ENCODE measurements at places on chromosomes 7 and 10.

- DNase-seq: no peak
Measured at GRCh38 chr10:86024281-86025041, 342.1 kb downstream of the GRID1 start.

- no peak for DNase-seq
Measured at GRCh38 chr10:110057456-110057855, 49.7 kb downstream of the ADD3 start.

- DNase-seq: no peak
Measured at GRCh38 chr10:6473901-6474370, 106.1 kb downstream of the PRKCQ start.

DNA sequence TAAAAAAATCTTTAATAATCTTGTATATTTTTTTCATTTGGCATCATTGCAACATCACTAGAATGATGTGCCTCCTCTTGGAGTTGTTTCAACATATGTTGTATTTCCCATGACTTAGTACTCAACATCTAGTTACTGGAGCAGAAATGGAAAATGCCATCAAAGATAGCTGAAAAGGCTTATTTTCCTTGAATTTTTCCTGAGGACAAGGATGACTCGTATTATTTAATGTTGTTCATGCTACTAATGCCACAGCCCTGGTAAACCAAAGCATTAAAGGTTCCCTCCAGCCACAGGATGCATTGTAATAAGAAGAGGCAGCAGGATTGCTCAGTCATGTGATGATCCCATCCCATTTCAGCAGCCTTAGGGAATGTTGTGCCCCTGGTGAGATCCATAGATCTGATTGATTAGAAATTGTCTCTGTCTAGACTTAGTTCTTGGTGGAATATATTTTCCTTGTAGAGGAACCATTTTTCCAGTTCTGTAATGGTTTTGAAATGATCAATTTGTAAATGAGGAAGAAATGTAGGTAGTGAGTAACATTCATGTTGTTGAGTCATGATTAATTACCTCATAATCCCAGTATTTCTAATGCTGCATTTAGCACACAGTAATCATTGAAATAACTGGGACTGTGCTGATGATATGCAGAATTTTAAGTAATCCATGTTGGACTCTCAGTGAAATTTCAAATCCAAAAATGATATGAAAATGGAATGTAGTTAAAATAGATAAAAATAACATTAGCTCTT, 91.3 kb upstream of the SMIM30 start:
- no peak for DNase-seq

GRCh38 chr10:95480102-95480900, 80.9 kb downstream of the SORBS1 start:
- no peak for DNase-seq

GRCh38 chr10:128440513-128441160, 314.4 kb upstream of the MKI67 start:
- DNase-seq: no peak

GRCh38 chr7:111346219-111346618, 216.1 kb downstream of the IMMP2L start:
- DNase-seq: no peak

GRCh38 chr10:129888784-129889616, 75.1 kb downstream of the EBF3 start:
- no peak for DNase-seq

- no peak for DNase-seq
Measured at GRCh38 chr7:154919344-154920225, 83.3 kb downstream of the PAXIP1 start.

DNA sequence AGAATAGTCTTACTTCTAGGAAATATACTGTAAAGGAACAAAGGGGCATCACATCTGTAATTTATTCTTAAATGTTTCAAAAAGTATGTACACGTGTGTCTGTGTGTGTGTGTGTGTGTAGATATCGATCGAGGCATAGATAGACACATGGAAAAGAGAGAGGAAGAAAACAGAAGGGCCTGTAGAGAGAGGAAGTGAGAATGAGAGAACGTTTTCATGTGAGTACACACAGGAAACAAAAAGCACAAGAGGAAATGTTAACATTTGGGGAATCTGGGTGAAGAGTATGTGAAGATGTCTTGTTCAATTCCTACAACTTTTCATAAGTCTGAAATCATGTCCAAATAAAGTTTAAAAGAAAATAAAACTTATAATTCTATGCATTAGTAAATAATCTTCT, 286.5 kb upstream of the SORCS1 start:
- no peak for DNase-seq

DNA sequence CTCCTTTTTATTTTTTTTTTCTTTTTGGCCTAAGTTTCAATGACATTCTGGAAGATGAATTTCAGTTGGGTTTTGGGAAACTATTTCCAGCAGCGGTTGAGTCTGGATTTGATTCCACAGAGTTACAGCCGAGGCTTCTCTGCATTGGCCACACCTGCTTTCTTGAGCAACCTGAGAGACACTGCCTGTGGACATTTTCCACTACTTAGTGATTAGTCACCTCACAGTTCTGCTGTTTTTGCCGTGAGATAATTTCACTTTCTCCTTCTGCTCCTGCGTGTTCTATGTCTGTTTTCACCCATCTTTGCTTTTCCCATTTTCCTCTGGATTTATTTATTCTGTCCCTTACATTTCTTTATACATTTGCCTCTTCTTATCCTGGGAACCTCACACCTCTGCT, 243.0 kb downstream of the BICC1 start:
- no peak for DNase-seq

DNA sequence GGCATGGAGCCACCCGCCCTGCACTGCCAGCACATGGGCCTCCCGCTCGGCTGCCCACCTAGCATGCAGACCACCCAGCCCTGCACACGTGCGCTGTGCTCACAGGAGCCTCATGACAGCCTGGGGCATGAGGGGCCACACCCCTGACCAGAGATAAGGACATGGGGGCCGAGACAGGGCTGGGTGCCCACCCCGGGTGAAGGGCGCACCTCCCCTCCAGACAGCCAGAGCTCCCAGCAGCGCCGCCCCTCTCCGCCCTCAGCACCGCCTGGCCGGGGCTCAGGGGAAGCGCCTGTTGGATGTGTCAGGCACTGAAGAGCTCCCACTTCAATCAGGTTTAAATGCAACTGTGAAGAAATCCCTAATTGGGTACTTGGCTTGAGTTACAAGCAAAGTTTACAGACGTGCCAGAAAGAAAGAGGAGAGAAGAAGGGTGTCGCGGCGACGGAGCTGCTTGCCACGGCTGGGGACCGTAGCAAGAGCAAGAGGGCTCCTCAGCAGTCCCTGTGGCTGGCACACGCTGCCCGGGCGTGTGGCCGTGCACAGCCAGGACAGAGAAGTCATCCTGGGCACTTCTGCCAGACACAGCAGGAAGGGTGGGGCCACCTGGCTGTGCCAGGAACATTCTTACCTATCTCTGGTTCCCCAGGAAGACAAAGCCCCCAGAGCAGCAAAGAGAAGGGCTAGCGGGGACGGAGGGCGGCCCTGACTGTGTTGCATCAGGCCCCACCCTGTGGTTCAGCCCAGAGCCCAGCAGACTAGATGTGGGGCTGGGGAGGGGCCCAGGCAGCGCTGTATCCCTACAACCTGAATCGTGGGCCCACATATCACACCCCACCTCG, 247.4 kb downstream of the ELFN1 start:
- DNase-seq: no peak

GRCh38 chr10:1638889-1639419, 98.4 kb downstream of the ADARB2 start:
- no peak for DNase-seq

DNA sequence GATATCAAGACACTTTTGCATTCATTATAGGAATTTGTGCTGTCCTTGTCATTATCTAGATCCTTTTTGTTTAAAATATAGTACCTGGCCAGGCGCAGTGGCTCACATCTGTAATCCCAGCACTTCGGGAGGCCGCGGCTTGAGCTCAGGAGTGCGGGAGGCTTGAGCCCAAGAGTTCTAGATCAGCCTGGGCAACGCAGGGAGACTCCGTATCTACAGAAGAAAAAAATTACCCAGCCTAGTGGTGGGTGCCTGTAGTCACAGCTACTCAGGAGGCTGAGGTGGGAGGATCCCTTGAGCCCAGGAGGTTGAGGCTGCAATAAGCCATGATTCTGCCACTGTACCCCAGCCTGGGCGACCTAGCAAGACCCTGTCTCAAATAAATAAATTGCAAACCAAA, 621 bp upstream of the MORN4 start:
- DNase-seq: no peak

DNA sequence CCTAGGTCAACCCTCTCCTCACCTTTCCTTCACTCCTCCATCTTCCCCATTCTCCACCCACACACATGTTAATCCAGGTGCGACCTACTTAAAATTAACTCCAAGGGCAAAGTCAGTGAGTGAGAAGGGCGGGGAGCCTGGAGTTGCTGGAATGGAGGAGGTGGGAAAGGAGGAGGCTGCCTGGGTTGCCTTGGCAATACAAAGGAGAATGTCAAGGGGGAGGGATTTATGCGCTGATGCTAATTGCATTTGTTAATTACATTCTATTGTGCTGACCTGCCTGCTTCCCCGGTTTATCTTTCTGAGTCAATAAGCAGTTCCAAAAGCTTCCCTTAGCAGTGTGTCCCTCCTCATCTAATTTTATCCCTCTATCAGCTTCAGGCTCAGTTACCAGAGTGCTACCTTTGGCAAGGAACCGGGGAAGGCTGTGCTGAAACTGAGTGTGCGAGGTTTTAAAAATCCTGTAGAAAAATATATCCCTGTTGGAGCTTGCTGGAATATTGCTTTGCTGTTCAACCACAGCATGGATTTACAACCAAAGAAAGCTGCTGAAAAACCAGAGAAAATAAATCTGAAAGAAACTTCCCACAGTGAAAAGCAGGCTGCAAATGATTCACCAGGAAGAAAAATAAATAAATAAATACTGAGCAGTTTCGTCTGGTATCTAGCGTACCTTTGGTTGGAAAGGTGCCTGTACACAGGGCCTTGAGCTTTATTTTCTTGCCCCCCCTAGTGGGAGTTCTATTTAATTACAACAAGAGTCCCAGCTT, 113.2 kb upstream of the DGKB start:
- no peak for DNase-seq

DNA sequence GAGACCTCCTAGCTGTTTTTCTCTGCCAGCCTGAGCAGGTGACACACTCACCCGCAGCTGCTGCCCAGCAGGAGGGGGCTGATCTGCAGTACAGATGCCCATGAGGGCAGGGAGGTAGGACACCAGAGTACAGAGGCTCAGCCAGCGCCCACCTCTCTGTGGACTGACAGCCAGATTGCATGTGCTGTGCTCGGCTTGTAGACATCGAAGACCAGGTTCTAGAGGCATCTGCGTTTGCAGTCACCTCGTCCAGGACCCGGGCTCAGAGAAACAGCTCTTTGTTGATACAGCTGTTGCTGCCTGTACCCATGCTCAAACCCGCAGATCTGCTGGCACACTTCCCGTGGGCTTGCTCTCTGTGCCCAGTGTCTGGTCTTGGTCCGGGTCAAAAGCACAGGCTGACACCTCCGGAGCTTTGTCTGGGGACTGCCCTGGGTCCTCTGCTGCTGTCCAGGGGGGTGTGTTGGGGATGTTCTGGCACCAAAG, 224.7 kb downstream of the GLRX3 start:
- DNase-seq: no peak

DNA sequence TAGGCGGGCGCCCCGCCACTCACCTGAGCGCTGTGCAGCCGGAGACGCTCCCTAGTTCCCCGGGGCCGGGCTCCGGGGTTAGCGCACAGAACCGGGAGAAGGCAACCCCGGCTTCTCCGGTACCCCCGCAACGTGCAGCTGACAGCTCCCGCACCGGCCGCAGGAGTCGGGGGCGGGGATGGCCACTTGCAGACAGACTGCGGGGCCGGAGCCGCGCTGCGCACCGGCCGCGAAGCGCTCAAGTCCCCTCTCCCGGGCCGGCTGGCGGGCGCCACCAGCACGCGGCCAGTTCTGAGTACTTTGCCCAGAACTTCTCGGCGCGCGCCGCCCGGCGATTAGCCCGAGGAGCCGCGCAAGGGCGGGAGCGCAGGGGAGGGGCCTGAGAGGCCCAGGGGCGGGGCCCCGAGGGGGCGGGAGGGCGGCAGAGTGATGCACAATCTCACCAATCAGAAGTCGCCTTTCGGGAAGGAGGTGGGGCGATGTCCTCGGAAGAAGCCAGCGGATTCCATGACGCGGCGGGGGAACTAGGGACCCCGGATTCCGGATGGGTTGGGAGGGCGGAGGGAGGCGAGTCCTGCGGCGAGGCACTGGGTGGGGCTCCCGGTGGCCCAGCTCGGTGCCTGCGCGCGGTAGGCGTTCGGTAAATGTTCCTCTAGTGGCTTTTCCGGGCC, at the start of gene OSBPL3:
Gene OSBPL3, minus strand, starts transcription at position 316 of the 671 bp plus-strand sequence. CDS start 87,706 bp downstream, outside the sequence.
- peak; percentile 78 for DNase-seq

GRCh38 chr7:82317760-82318159, 125.8 kb downstream of the CACNA2D1 start:
- no peak for DNase-seq

- no peak for DNase-seq
Measured at GRCh38 chr7:49564379-49564714, 209.1 kb upstream of the VWC2 start.

GRCh38 chr10:102608487-102608886, 35.8 kb upstream of the TRIM8 start:
- no peak for DNase-seq

DNA sequence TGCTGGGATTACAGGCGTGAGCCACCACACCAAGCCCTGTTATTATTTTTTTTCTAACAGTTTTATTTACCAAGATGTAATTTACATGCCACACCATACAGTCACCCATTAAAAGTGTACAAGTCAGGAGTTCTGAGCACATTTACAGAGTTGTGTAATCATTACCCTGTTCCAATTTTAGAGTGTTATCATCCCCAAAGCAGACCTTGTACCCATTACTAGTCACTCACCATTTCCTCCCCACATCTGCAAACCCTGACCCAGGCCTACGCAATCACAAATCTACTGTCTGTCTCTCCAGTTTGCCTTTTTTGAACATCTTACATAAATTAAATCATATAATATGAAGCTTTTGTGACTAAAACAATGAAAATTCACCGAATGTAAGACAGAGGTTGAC, 402.9 kb upstream of the FOXK1 start:
- no peak for DNase-seq

- DNase-seq: no peak
Measured at GRCh38 chr7:3795141-3795540, 494.1 kb downstream of the SDK1 start.

DNA sequence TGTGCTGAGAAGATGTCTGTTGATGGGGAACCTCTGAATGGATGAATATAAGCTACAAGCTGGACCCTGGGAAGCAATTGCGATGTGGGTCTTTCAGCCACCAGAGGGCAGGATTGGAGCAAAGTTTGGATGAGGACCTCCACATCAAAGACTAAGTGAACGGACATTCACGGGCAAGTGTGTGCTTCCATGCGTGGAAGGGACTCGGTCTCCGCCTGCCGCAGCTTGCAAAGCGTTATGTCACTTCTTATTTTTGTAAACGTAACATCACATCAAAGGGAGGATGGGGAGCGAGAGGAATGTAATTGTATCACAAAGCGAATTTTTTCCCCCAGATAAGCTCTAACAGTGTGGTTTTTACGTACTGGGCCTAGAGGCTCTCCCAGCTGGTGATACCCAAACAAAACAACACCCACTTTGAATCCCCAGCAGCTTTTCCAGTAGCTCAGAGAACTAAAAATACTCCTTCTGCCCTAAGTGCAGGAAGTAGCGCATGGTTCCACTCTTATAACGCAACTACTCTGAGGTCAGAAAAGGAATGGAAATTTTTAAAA, 65.0 kb downstream of the VWA2 start:
- no peak for DNase-seq
